SW480 (cell line): ENCODE measurements at places on chromosomes 2 and 18.
A peak's percentile ranks its signal among the peaks of the same experiment; 100 is the strongest.

GRCh38 chr2:168751104-168751740, 51.2 kb upstream of the NOSTRIN start:
- DNase-seq, result no peak

GRCh38 chr18:28095041-28095440, 81.9 kb downstream of the CDH2 start:
- DNase-seq, result no peak

- DNase-seq, result no peak
Measured at GRCh38 chr2:95349568-95350322, 52.6 kb downstream of the KCNIP3 start.

- no peak for DNase-seq
Measured at GRCh38 chr2:59296279-59296678, 1055.2 kb upstream of the FANCL start.

DNA sequence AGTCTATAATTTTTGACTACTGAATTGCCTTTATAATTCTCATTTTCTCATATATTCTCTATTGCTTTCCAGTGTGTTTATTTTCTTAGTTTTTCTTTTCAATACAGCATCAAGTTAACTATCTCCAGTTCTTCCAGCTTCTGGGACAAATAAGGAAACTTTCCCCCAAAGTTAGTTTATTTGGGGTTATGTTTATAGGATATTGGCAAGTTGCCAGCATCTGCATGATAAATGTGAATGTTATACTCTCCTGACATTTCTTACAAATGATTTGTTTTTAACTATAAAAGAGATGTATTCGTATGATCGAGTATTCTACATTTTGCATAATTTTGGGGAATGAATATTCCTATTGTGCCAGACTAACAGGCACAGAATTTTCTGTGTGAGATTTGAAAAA, 140.6 kb upstream of the KCNJ3 start:
- no peak for DNase-seq

DNA sequence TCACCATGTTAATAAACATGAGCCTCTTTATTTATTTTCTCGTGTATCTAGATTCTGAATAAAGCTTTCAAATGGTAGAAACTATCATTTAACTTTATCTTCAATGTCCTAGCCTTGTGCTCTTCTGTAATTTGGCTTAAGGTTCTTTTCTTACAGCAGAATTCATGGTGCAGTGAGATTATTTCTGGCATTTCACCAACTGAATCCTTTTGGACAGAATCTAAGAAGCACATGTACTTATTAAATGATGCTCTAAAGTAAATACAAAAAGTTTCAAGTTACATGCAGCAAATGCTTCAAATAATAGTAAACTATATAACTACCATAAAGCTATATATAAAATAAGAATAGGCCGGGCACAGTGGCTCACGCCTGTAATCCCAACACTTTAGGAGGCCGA, 65.9 kb downstream of the AP1S3 start:
- DNase-seq, result no peak

DNA sequence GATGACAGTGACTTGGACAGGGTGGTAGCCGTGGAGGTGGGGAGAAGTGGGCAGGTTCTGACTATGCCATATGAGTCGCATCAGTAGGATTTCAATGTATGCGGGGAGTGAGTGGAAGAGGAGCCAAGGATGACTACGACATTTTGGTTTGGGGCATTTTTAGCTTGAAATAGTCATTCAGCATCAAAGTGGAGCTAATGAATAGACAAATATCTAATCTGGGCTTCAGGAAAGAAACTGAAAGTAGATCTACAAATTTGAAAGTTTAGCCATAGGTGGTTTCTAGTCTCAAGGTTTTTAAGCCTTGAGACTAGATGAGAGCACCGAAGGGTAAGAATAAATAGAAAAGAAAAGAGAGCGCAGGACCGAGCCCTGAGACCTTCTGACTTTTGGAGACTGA, 58.3 kb downstream of the FEZ2 start:
- no peak for DNase-seq

DNA sequence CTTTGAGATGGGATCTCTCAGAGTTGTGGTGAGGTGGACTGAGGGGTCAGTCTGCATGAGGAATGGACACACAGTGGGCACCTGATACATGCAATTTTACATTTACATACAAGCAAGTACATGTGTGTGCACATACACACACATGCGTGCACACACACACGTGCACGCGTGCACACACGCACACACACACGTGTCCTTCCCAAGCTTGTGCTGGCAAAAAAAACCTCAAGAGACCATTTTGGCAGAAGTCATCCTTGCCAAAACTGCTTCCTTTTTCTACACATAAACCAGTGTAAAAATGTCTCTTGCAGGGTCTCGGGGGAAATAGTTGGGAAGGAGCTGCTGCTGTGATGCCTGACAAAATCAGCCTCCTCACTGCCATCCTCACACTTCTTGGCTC, 279.5 kb upstream of the POU3F3 start:
- no peak for DNase-seq

- DNase-seq, result peak; percentile 29
Measured at GRCh38 chr2:127049927-127050802, 56.8 kb downstream of the BIN1 start.

DNA sequence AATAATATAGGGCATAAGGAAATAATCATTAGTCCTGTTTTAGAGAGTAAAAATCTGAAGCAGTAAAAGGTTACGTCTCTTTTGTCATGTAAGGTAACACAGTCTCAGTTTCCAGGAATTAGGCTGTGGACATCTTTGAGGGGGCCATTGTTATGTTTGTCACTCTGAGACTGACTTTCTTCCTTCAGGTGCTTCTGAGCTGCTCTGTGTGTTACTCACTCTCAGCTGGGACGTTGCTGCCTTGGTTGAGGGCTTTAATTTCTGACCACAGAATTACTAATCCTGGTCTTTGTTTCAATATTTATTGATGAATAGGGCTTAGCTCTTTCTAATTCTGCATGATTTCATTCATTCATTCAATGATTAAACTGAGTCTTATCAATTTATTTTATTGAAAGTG, 55.9 kb upstream of the SLC38A11 start:
- no peak for DNase-seq

DNA sequence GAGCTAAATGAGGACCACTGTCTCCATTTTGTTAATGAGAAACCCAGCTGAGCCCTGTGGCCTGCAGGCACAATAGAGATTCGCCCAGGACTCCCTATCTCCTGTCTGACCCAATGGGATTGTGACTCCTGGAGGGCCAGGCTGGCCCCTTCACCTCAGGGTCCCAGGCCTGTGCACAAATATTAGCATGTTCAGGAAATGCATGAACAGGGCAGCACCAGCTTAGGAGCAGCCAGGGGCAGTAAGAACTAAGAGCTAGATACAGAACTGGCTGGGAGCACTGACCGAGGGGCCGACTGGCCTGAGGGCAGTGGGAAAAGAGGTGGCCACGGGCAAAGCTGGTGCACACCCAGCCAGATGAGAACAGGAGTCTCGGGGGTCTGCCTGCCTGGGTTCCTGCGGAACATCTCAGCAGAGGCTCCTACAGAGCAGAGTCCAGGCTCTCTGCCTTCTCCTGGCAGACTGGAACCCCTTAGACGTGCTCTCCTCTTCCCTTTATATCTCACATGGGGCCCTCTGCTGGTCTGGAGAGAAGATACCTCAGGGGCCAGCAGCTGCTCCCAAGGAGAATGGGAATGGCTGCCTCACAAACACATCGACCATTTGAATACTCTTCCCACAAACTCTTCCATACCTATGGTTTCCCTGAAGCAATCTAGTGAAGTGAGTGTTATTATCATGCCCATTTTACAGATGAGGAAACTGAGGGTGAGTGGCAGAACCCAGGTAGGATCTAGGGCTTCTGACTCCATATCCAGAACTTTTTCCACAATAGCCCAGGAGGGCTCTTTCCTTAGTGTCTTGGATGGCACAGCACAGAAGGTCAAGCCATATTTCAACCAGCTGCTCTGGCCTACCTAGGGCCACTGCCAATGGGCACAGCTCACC, 77.6 kb upstream of the OTOF start:
- DNase-seq, result peak; percentile 37

DNA sequence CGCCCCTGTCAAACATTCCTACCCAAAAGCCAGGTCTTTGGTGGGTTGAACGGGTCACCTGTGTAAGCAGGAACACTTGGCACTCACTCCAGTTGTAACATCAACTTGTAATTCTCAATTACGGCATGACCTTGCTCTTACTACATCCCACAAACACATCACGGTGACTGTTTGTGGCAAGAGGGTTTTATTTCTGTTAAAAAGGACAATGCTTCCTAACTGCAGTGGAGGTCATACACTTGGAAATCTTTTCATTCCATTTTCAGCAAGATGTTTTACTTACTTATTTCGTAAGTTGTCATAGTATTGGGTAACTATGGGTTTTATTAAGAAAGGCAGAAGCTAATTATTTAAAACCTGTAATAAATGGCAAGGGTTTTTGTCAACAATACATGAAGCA, 126.1 kb downstream of the ZNF516 start:
- DNase-seq, result no peak
